Left renal cortex interstitium (tissue), 4 donors: ENCODE measurements at places on chromosomes 3 and 15.

DNA sequence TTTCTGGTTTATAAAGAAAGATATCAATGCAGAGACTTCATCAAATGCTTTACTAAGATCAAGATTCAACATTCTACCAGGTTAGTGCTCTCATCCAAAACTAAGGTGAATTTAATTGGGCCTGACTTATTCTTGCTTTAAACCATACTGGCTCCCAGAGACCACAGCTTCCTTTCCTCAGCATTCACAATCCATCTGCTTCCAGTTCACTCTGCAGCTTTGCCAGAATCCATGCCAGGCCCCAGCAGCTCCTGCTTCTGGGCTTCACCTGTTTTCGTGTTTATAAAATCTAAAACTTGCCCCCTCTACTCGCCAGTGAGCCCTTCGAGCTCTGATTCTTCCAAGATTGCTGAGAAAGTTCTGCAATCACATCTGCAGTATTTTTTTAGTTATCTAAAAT, 2.3 kb downstream of the CPB1 start:
- DNase-seq, result no peak

DNA sequence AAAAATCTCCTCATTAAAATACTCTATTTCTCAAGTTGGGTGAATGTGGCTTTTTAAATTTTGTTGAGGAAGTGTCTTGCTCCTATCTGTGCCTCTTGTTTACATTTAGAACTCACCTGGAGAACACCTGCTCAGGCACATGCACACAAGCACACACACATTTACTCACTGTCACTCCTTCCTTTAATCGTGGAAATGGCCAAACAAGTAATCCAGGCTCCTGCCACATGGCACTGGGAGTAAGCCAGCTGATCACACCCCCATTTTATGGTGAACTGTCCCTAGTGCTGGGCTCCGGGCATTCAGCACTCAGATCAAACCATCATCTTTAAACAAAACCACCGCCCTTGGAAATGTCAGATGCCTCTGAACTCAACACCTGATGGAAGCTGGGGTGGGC, 204.7 kb upstream of the BHLHE40 start:
- DNase-seq, result no peak

- no peak for DNase-seq
Observed at GRCh38 chr3:152061296-152061695, 187.9 kb downstream of the SUCNR1 start.

DNA sequence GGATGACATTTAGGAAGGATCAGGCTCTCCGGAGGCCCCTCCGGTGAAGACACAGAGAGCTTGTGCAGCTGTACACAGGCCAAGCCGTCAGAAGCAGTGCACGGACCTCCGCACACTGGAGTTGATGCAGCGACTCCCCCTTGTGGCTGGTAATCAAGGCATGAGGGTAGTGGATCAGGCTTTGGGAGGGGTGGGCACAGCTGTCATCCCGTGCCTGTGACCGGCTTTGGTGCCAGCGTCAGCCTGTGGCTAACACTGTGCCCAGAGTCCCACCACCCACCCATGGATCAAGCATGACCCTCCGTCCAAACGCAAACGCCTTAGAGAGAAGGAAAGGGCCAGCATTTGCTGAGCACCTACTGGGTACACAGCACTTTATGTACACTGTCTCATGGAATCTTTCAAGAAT, 8.2 kb upstream of the GRIP2 start:
- DNase-seq, result no peak

- no peak for DNase-seq
Observed at GRCh38 chr3:107938143-107938542, 152.7 kb downstream of the CD47 start.

GRCh38 chr3:194661946-194662345, 10.0 kb downstream of the LSG1 start:
- DNase-seq, result no peak

DNA sequence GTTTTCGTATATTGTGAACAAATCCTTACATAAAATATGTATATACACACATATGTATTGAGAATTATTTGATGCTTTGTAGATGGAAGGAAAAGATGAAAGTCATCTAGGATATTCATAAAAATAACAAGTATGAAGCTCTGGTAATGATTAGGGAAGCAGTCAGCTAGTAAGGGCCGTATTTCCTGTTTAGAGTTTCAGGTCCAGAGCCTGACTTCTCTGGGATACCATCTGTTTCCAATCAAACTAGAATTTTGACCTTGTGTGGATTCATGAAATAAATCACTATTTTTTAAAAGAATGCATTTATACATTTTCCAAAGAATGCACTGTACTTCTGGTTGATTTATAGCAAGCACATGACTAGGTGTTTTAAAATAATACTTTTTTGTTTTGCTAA, 156.1 kb upstream of the CGNL1 start:
- DNase-seq, result no peak

GRCh38 chr3:45790596-45790995, 5.7 kb downstream of the SLC6A20 start:
- no peak for DNase-seq

DNA sequence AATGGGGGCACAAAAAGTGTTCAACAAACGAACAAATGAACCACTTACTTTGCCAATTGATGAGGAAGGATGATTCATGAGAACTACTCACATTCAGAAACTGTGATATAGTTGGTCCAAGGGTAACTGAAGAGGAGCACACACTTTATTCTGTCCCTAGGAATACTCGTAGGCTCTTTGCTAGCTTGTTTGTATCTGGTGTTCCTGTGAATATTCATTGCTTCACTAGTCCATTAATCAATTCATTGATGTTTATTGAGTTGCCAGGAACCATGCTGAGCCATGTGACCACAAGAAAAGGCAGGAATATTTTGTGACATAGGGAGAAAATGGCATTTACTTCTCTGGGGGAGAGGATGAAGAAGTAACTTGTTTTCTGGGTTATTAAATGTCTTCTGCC, 338.3 kb downstream of the IL20RB start:
- no peak for DNase-seq

- DNase-seq, result no peak
Observed at GRCh38 chr3:33799202-33799551, 747 bp downstream of the PDCD6IP start.

- no peak for DNase-seq
Observed at GRCh38 chr15:76529911-76530310, 193.3 kb downstream of the ISL2 start.

DNA sequence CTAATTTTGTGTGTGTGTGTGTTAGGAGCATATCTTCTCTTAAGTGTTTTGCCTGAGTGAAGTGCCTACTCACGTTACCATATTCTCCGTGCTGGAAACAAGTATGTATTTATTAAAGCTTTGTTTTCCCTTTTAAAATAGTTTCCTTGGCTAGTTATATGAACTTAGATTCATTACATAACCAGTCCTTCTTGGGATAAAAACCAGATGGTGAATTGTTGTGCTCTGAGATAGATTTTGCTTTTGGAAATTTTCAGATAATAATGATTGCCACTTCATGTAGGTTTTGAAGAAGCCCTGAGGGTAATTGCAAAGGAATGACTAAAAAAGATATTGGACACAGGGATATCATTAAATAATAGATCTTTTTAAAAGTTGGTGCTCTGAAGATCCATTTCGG, 390.2 kb upstream of the SGO1 start:
- no peak for DNase-seq

DNA sequence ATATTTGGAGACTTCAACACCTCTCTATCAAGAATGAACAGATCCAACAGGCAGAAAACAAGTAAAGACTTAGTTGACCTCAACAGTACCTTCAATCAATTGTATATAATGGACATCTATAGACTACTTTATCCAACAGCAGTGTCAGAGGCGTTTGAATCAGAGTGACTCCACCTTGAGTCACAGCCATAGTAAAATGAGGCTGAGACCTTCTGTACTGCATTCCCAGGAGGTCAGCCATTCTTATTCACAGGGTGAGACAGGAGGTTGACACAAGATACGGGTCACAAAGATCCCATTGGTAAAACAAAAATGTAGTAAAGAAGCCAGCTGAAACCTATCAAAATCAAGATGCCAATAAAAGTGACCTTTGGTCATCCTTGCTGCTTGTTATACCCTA, 299.8 kb downstream of the CNTN3 start:
- no peak for DNase-seq

DNA sequence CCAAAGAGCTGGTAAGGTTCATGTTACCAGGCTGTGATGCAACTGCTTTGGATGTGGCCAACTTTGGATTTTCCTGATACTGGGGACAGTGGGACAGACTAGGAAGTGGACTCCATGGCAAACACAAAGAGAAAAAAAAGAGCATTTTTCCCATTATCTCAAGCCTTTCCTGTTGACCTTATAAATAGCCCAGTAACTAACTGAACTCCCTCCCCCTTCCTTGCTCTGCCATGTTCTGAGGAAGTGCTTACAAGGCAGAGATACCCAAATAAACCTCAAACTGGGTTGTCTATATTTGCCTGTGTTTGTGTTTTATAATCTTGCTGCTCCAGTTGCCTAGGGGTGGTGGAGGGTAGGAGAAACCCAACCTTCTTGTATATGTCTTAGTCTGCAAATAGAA, 27.3 kb upstream of the SLC9A9 start:
- no peak for DNase-seq

DNA sequence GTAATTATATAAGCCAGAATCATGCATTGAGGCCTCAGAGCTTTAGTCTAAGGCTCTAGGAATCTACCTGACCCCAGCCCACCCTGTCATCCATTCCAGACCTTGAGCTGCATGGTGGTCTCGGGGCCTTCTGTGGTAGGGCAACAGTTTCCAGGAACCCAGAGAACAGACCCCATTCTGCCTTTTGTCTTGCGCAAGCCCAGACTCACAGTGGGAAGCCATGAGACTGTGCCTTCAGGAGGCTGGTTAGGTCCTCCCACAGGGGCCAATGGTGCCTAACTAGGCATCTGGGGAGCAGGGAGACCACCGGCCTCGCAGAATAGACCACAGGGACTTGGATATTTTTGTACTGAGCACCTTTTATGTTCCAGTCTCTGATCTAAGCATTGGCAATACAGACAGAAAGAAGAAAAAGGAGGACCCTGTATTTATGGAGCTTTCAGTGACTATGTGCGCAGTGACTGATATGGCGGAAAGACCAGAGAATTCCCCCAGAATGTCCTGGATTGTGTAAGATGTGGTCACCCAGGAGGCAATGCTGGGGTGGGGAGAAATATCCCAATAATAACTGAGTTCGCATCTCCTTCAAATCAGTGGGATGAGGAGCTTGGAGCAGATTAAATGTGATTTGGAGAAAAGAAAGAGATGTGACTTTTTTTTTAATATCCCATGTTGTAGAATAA, 40.1 kb downstream of the MCF2L2 start:
- no peak for DNase-seq

DNA sequence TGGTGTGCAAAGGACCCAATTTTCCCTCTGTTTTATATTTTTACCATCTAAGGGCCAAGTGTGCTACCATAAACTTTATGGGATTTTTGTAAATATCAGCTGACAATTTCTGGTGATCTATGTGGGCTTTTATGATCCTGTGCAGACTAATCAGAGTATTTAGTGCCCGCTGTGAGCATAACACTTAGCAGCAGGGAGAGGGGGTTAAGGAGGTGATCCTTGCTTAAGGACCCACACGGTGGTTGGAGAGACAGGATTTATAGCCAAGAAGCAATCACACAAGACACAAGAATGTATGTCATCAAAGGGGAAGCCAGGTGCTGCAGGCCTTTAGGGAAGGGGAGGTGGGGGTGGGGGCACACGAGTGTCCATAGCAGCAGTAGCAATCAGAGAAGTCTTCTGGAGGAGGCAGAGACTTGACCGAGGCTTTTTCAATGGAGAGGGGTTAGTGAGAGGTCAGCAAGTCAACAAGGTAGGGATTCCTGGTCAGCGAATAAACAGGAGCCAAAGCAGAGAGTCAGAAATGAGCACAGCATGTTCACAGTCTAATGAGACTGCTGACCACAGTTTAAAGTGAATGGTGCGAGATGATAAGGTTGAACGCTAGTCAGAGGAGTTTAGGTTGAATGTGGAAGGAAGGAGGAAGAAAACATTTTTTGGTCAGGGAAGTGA, 4.5 kb upstream of the CACNA1D start:
- no peak for DNase-seq

DNA sequence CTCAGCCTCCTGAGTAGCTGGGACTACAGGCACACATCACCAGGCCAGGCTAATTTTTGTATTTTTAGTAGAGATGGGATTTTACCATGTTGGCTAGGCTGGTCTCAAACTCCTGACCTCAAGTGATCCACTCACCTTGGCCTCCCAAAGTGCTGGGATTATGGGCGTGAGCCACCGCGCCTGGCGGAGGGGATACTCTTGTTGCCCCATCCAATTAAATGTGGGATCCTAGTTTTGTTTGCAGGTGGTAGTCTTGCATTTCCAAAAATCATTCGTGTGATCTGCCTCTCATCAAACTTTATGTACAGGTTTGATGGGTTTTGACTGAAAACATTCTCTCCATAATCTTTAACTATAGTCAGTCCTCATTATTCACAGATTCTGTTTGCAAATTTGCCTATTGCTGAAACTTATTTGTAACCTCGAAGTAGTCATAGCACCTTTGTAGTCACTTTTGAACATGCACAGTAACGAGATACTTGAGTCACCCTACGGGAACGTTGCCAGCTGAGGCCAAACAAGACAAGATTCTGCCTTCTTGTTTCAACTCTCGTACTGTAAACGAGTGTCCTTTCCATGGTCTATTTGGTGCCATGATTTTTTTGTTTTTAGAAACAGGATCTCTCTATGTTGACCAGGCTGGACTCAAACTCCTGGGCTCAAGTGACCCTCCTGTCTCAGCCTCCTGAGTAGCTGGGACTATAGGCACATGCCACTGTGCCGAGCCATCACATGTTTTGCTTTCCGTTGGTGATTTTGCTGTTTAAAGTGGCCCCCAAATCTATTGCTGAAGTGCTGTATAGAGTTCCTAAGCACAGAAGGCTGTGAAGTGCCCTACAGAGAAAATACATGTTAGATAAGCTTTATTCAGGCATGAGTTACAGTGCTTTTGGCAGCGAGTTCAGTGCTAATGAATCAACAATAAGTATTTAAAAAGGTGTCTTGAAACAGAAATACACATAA, 8.1 kb upstream of the MAPK6 start:
- no peak for DNase-seq
